ENCODE measurements at places on chromosomes 5 and 9. TPM values are rescaled to one million over a fixed set of nuclear protein-coding genes. Genes with fewer than 3 reads are reported as not detected.
A peak's percentile ranks its signal among the peaks of the same experiment; 100 is the strongest.

Gene SH3PXD2B
- 0.02 TPM for total RNA-seq

Gene ACSL6
- total RNA-seq, result 0.20 TPM

Gene NIPAL4
- 2.7 TPM for total RNA-seq

Gene NSG2
- total RNA-seq, result not detected

- no peaks in the 10 kb centered on the region for H3K4me1 ChIP-seq
- DNase-seq, result no peak
- peaks cover 6% of the 10 kb centered on the region for H3K36me3 ChIP-seq
- H3K27ac ChIP-seq, result no peak overlapping the region
These were observed 11.1 kb upstream of the IFNA5 start for GRCh38 chr9:21316032-21316842.

- H3K36me3 ChIP-seq, result no peaks in the 10 kb centered on the region
- H3K27ac ChIP-seq, result no peak overlapping the region
- H3K27me3 ChIP-seq, result peaks cover 5% of the 10 kb centered on the region
These were observed 12.7 kb upstream of the DAB2 start for GRCh38 chr5:39437467-39437866.

- H3K27me3 ChIP-seq, result no peaks in the 10 kb centered on the region
- peak overlapping the region; percentile 47 for H3K27ac ChIP-seq
- peaks cover 36% of the 10 kb centered on the region for H3K36me3 ChIP-seq
- no peak for DNase-seq
- peaks cover 38% of the 10 kb centered on the region for H3K4me1 ChIP-seq
These were observed 2.1 kb downstream of the ZNF346 start for GRCh38 chr5:177024559-177024958.
